ENCODE measurements at places on chromosomes 4 and X.

- DNase-seq, result no peak
Measured at GRCh38 chrX:12225107-12225506, 86.8 kb downstream of the FRMPD4 start.

DNA sequence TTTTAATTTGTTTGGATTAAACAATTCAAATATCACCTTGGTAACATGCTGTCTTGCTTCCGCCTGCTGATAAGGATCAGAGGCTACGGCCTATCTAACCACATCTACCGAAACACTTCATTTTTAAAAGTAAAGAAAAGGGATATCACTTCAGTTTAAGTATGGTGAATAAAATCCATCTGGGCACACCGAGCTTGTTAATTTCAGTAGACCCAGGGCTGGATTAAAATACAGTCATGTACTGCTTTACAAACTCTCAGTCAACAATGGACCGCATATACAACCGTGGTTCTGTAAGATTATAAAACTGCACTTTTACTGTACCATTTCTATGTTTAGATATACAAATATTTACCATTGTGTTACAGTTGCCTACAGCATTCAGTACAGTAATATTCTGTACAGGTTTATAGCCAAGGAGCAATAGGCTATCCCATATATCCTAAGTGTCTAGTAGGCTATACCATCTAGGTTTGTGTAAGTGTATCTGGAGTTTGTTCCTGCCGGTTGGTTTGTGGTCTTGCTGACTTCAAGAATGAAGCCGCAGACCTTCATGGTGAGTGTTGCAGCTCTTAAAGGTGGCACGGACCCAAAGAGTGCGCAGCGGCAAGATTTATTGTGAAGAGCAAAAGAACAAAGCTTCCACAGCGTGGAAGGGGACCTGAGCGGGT, 40.0 kb downstream of the SEPTIN11 start:
- DNase-seq, result no peak

- DNase-seq, result no peak
Measured at GRCh38 chr4:113273721-113274220, 224.3 kb downstream of the ANK2 start.

GRCh38 chrX:10085223-10085622, 71.6 kb upstream of the CLCN4 start:
- no peak for DNase-seq

All from memory B cell (primary cell).